ENCODE measurements at places on chromosomes 13 and 19. TPM values are rescaled to one million over a fixed set of nuclear protein-coding genes. Genes with fewer than 3 reads are reported as not detected.

The CACNG6 gene
- total RNA-seq = not detected

The DACT3 gene
- 2.2 TPM for total RNA-seq

The CD22 gene
- 0.55 TPM for total RNA-seq

The PABPC3 gene
- total RNA-seq = 0.32 TPM

The PEG3 gene
- 0.89 TPM for total RNA-seq

The GSX1 gene
- not detected for total RNA-seq

The SERPINE3 gene
- 0.05 TPM for total RNA-seq

The PROZ gene
- total RNA-seq = not detected

The N4BP2L1 gene
- 0.59 TPM for total RNA-seq

The CEACAM20 gene
- total RNA-seq = not detected

The OR4F17 gene
- total RNA-seq = not detected

The NOVA2 gene
- total RNA-seq = not detected

The MCEMP1 gene
- total RNA-seq = not detected

The PLVAP gene
- total RNA-seq = not detected

The KANK3 gene
- total RNA-seq = 0.18 TPM

All from smooth muscle cell of the umbilical artery (primary cell).